ENCODE measurements at places on chromosomes 7 and 10.

- DNase-seq: no peak
Observed at GRCh38 chr10:44960482-44961229, 1.1 kb downstream of the RASSF4 start.

DNA sequence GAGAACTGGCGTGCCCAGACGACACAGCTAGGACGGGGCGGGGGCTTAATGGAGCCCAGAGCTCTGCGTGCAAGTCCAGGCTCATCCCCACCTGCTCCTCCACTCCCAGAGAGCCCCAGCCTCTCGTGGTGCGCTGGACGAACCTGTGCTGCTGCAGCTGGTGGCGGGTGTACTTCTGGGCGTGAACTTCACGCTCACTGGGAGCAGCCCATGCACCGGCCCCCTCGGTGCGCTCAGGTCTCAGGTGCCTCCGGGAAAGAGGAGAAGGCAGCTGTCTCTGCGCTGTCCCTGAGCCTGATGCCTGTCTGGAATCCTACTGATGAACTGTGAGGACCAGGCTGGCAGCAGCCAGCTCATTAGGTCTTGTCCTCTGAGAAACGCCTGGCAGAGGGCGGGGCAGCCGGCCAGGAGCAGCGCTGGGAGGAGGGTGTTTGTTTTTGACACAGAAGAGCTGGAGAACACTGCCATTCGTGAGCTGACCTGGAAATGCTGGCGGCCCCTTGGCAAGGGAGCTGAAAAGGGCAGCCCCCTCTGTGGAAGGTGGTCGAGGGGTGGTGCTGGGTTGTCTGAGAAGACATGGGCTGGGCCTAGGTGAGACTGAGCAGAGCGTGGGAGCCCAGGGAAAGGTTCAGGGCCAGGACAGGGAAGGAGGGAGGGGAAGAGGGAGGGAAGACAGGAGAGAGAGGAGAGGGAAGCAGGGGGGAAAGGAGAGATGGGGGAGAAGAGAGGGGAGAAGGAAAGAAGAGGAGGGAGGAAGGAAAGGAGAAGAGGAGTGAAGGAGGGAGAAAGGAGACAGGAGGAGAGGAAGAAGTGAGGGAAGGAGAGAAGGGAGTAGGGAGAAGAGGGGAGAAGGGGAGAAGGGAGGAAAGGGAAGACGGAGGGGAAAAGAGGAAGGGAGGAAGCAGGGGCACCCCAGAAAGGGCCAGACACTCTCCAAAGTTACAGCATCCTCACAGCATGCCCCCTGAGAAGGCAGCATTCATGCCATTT is 53.5 kb upstream of the TNS3 start:
- DNase-seq: no peak

DNA sequence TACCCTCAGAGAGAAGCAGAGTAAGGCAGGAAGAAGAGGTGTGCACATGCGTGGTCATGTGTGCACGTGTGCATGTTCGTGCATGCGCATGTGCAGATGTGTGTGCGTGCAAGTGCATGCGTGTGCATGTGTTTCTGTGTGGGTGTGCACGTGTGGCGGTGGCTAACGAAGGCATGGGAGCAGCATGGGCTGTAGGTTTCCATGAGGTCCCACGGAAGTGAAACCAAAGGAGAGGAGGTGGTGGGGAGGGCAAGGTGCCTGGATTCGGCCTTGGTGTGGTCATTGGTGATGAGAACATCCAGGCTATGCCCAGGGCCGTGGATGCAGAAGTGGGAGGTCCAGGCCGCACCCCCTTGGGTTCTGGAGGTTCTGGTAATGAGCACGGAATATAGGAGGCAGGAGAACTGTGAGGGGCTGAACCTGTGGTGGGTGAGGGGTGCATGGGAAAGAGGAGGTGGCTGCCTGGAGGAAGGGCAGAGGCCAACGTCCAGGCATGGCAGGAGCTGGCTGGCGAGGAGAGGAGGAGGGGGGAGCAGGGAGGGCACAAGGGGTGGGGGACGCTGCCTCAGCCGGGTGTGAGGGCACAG is 2.4 kb upstream of the INPP5A start:
- no peak for DNase-seq

- DNase-seq: no peak
Observed at GRCh38 chr7:69526570-69526969, 71.7 kb upstream of the AUTS2 start.

- no peak for DNase-seq
Observed at GRCh38 chr7:12436896-12437535, 33.4 kb upstream of the VWDE start.

DNA sequence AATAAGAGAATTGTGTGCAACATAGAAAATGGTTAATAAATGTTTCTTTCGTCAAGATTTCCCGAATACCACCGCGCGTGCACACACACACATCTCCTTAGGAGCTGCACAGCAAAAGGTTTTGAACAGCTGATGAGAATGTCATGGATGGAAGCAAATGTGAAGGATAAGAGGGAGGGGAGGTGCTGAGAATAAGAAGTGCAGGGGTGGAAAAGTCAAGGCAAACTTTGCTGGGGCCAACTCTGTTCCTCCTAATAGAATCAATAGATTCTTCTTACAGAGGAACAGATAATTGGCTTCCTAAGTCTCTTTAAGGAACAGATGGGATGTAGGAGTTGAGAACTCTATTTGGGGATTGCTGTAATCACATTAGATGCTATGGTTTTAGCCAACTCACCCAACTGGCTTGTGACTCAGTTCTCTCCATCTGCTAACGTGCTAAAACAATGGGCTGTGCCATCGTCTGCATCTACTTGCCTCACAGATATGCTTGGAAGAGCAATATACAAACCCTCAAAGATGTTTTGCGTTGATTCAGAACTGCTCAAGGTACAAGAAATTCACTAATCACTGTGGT is 408.2 kb upstream of the CELF2 start:
- no peak for DNase-seq

- no peak for DNase-seq
Observed at GRCh38 chr7:156932006-156932405, 17.5 kb upstream of the NOM1 start.

DNA sequence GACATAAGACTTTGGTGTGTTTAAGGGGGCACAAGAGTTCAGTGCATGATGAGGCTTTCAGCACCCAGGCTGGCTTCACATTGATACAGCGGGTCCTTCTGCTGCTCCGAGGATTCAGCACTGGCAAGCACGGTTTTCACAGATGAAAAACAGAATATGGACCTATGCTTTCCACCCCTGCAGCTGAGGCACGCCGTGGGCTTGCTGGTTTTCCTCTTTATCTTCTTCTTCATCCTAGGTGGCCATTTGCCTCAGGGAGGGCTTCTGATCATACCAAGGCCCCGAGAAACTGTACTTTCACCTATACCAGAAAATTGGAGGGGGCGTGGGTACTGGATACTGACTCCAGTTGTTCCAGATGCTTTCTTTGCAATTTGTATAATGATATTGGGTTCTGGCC is 277.1 kb upstream of the ZNF32 start:
- DNase-seq: no peak

DNA sequence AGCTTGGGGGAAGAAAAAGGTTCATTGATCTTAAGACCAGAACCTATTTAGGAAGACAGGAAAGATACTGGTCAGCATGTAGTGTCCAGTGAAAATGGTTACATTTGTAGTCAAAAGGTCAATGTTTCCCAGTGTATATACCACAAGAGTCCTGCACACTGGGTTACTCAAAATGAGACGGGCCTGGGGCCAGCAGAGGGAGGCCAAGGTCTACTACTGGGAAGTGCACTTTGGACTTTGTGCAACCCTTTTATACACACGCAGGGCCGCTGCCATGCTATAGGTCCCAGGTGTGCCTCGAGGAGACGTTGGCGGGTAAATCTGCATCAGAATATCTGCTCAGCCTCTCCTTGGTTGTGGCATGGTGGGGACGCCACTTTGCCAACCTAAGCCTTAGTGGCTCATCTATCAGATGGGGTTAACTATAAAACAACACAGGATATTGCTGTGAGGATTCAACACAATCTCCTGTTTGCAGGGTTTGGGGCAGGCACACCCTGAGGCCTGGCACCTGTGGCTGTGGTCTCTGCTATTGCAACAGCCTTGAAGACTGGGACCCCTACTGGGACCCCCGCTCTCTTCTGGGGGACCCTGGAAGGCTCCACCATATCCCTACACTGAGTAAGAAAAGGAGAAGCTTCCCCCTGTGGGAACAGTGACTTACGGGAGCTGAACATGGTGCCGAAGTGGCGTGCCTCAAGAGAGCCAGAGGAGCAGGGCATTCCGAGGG is 19.7 kb downstream of the CLRN3 start:
- DNase-seq: no peak

All from T-helper 1 cell (primary cell).